CD4-positive, alpha-beta T cell treated with Interleukin-4 for 4 hours (primary cell): ENCODE measurements at places on chromosomes 3 and 15.

GRCh38 chr3:112393360-112393728 lies 60.4 kb downstream of the CD200 start:
- no peak for DNase-seq

DNA sequence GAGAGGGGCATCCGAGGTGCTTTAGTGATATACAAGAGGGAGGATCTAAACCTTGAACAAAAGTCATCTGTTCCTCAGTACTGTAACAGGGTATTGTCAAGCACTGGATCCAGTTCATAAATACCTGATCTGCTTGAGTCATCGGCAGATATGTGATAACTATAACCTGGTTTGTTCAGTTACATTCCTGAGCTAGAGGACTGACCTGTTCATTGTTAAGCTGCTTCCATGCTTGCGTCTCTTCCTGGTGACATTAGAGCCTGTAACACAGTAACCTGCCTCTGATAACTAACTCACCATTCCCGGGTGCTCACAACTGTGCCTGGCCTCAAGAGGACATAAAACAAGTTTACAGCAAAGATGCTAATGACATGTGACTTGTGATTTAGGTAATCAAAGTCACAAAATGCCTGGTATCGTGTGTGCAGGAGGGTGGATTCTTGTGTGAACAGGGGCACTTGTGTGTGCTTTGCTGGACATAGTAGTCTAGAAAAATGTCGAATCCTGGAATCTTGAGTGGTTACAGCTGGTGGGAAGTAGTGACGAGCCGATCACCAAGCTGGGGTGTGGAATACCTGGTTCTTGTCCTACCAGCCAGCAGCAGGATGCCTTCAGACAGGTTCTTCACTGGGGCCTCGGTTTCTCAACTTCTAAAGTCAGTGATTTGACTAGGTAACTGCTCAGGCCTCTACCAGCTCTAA lies 30.9 kb upstream of the POLR2M start:
- no peak for DNase-seq

DNA sequence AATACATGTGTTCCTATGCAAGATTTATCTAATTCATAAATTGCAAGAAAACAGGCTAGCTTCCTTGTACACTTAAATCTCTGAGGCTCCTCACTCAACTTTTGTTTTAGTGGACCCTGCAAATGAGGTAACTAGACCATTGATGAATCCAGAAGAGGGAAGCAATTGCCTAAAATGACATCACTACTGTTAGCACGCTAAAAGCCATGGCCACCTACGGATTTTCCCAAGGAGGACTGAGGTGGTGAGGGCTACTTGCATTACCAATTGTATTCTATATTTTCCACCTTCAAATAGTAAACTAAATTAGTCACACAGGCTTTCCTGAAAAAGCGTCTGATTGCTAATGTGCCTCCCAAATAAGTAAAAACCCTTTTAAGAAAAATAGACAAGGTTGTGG lies 140.7 kb downstream of the GADL1 start:
- DNase-seq, result no peak

- no peak for DNase-seq
Measured at GRCh38 chr3:66177026-66177425, 43.8 kb upstream of the SLC25A26 start.

DNA sequence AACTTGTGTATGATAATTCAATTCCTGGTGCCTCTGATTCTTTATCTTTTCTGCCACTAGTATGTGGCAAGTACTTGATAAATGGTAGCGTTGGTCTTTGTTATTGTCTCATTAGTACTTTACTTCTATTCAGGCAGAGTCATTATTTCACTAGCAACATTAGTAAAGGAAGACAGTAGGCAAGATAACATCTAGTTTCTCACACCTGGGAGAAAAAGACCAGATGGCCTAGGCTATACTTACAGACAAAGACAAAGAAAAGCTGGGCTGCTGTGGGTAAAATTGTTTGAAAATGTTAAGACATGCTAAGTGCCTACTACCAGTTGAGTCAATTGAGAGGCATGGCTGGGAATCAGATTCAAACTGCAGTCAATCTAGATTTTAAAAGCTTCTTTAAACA lies 198.7 kb upstream of the CMC1 start:
- no peak for DNase-seq

- peak; percentile 23 for DNase-seq
Measured at GRCh38 chr3:134232151-134232550, 18.5 kb downstream of the RYK start.

DNA sequence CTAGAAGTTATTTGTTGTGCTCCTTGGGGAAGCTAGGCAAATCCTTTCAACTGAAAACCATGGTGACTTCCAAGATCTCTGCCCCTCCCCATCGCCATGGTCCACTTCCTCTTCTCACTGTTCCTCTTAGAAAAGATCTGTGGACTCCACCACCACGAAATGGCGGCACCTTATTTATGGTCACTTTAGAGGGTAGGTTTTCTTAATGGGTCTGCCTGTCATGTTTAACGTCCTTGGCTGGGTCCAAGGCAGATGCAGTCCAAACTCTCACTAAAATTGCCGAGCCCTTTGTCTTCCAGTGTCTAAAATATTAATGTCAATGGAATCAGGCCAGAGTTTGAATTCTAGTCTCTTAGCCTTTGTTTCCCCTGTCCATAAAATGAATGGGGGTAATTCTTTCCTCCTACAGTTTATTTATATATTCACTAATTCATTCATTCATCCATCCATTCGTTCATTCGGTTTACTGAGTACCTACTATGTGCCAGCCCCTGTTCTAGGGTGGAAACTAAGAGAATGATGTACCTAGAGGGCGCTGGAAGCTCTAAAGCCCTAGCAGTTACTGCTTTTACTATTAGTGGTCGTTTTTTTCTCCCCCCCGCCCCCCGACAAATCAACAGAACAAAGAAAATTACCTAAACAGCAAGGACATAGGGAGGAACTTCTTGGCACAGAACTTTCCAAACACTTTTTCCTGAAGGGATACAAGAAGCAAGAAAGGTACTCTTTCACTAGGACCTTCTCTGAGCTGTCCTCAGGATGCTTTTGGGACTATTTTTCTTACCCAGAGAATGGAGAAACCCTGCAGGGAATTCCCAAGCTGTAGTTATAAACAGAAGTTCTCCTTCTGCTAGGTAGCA lies 657 bp downstream of the PATL2 start:
- peak; percentile 61 for DNase-seq

- no peak for DNase-seq
Measured at GRCh38 chr3:175208326-175208725, 349.2 kb downstream of the NAALADL2 start.

DNA sequence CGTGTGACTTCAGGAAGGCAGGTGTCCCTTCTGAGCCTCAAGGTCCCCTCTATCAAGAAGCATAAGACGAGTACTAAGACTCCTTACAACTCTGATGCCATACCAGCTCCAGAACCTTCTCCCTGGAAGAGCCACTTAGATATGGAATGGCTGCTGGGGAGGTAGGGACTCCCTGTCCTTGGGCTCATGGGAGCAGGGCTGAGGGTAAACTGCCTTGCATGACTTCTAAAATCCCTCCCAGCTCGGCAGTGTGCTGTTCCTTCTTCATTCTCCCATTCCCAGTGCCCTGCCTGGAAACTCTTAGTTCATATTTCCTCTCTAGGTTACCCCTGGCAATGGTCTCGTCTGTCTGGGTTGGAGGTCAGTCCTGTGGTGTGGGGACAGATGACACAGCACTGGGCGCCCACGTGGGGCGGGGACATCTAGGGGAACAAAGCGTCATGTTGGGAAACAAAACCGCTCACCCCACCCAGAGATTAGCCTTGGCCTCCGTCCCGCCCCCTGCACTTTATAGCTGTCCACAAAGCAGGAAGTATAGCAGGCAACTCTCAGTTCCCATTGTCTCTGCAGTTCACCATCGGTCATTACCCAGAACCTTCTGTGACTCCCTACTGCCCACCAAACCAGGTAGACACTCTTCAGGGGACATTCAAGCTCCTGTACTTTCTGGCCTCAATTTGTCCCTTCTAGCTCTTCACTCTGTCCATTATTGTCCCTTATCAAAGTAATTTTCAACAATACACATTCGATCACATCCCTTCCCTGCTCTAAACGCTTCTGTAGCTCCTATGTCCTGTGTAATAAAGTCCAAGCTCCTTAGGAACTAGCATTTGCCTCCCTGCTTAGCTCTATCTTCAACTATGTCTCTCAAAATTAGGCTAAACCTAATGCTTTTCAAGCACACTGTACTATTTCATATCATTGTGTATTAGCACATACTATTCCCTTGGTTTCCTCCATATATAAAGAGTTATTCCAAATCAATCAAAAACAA lies 73.8 kb downstream of the IQSEC1 start:
- no peak for DNase-seq

GRCh38 chr3:66039590-66039887 lies 821 bp upstream of the MAGI1 start:
- DNase-seq, result no peak

DNA sequence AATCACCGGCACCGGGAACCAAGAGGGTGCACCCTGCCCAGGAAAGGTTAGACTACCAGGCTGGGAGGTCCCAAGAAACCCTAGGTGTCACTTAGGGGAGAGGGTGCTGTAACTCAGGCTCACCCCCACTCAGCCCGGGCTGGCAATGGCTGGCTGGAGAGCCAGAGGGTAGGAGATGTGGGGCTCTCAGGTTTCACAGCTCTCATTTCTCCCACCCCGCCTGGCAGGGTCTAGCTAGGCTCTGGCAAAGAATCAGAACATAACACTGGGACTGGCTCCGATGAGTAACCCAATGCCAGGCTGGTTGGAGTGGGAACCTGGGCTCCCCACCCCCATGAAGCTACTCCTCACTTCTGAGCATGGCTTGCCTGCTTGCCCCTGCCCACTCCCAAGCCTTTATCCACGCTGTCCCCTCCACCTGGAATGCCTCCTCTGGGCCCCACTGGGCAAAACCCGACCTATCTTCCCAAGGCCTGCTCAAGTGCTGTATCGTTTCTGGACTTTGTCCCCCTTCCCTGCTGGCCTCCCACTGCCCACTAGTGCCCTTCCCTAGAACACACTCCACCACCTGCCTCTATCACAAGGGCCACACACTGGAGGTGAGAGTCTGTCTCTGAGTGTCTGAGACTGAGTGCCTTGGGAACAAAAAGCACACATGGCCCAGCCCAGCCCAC lies 2.0 kb downstream of the CIB2 start:
- no peak for DNase-seq

DNA sequence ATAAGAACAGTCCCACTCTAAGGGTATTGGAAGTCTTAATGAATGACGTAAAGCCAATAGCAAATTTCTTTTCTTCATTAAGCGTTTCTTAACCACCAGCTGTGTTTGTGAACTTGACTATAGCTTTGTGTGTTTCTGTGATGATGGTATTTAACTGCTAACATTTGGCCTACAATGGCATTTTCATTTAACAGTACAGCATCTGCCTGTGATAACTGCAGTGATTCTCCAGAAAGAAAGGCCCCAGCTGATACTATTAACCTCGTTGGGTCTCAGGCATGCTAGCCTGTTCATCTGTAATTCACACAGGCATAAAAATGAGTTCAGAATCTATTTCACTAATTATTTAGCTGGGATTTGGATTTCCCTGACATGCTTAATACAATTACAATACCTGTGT lies 121.9 kb downstream of the NECTIN3 start:
- no peak for DNase-seq

GRCh38 chr3:76010252-76010651 lies 224.9 kb upstream of the ZNF717 start:
- no peak for DNase-seq

DNA sequence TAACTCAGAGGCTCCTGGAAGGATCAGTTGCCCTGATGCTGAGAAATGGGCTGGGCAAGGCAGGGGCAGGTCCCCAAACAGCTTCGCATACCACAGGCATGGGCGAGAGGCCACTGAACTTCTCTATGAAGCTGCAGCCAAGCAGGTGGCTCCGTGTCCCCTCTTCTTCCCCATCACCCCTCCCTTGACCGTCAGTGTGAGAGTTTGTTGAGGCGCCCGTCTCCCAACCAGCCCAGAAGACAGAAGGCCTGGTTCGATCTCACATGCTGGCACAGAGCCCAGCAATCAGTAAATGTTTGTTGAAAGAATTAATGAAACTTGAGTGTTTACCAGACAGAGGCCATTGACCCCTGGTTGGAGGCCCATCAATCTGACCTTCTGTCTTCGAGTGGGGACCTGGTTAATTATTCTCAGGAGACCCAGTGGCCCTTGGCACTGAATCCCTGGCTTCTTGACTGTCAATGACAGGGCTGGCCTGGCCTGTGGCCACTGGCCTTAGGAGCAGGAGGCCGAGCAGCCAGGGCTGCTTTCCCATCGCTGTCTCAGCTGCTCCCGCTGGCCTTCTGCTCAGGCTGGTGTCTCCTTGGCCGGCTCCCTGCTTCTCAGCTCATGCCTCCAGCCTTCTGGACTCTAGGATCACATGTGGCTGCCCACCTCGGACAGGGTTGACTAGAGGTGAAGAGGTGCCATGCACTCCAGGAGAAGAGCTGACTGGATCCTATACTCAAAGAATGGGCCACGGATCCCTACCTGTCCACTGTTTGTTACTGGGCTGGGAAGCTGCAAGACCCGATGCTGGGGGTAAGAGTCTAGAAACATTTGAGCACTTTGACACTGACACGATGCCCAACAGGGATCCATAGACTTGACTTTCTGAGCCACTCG lies 113.4 kb downstream of the ASB7 start:
- DNase-seq, result no peak

- DNase-seq, result no peak
Measured at GRCh38 chr3:130838898-130839600, 54.8 kb upstream of the ATP2C1 start.

GRCh38 chr3:128875556-128876120 lies 3.8 kb upstream of the ACAD9 start:
- DNase-seq, result peak; percentile 70

DNA sequence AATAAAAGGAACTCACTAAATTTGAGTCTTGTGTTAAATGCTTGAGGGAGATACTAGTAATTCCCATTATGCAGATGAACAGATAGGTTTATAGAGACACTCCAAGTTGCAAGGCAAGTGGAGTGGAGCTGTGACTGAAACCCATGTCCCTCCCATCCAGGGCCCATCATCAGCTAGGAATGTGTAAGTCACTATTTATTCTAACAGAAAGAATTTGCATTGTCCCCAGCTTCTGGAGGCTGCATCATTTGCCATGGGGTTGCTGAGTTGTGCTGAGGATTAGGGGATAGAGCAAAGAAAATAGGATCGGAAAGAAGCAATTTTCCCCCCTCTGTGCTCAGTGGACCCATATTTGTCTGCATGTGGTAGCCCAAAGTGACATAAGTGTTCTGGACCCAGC lies 197.4 kb upstream of the RGMA start:
- no peak for DNase-seq

- no peak for DNase-seq
Measured at GRCh38 chr3:62184559-62184958, 188.8 kb downstream of the FEZF2 start.

- DNase-seq, result peak; percentile 75
Measured at GRCh38 chr3:50345586-50346234, at the start of gene ZMYND10. Gene ZMYND10, minus strand, starts transcription at chr3:50345732. Its CDS starts 153 bp downstream, at chr3:50345579.

- DNase-seq, result no peak
Measured at GRCh38 chr3:144112036-144112435, 140.4 kb downstream of the DIPK2A start.

- no peak for DNase-seq
Measured at GRCh38 chr3:55690726-55691125, 203.6 kb upstream of the WNT5A start.

DNA sequence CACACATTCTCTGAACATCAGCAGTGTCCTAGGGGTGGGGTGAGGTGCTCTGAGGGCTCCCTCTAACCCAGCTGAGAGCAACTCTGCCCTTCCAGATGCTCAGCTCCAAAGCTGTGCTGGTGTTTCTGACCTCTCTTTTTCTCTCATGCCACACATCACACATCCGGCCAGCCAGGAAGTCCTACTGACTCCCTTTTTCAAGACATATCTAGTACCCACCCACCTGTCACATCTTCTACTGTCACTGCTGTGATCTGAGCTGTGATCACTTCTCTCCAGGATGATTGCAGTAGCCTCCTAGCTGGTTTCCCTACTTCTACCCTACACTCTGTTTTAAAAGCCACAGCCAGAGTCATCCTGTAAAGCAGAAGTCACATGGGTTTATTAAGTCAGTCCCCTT lies 30.2 kb upstream of the MASP1 start:
- no peak for DNase-seq
